Omental fat pad (tissue), 4 donors: ENCODE measurements at places on chromosomes 1 and 21. TPM values are rescaled to one million over a fixed set of nuclear protein-coding genes. Genes with fewer than 3 reads are reported as not detected.

EXTL1 gene
- not detected for total RNA-seq

KIF17 gene
- total RNA-seq, result 3.5 TPM

HEYL gene
- total RNA-seq, result 4.8 TPM

TDRD10 gene
- 8.7 TPM for total RNA-seq

PROK1 gene
- total RNA-seq, result 2.4 TPM

PATJ gene
- total RNA-seq, result 18.1 TPM

SRRM1 gene
- total RNA-seq, result 61.6 TPM

SF3B4 gene
- total RNA-seq, result 9.8 TPM

PRAMEF13 gene
- not detected for total RNA-seq

SYCP1 gene
- 0.38 TPM for total RNA-seq

VHLL gene
- not detected for total RNA-seq

ZNF695 gene
- not detected for total RNA-seq

CAPN8 gene
- not detected for total RNA-seq
